ENCODE measurements at places on chromosomes 2 and 18.

DNA sequence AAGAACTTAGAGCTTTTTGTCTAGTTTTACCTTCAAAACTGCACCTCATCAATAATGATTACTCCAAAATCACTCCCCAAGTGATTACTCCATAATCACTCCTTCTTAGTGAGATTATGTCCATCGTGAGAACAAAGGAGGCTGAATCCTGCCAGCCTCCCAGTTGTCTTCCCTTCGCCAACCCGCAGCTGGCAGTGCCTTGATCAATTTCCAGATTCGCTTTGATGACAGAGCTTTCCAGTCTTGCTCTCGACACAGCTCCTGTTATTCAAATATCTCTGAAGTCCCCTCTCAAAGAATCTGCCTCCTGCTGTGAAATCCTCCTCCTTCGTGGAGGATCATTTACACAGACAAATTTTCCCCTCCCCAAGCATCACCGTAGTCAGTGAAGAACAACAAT is 237.7 kb downstream of the EIPR1 start:
- no peak for DNase-seq

DNA sequence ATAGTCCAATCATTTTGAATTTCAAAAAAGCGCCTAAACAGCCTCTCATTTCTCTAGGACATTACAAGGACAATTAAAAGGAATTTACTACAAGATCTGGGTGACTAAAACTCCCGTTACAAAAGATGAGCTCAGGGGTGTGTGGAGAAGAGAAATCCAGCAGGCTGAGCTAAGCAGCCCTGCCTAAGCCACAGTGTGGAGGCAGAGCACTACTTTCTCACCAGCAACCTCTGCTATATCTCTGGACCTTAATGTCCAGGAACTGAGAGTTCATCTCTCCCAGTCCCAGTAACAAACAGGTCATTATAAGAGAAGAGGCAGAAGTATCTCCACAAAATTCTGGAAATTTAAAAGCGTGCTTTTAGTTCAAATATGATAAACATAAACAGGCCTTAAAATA is 18.9 kb upstream of the ANKRD62 start:
- DNase-seq = no peak

GRCh38 chr2:200158647-200159356 is 147.7 kb upstream of the SPATS2L start:
- no peak for DNase-seq

- DNase-seq = no peak
Measured at GRCh38 chr2:144937910-144938709, 418.2 kb upstream of the ZEB2 start.

DNA sequence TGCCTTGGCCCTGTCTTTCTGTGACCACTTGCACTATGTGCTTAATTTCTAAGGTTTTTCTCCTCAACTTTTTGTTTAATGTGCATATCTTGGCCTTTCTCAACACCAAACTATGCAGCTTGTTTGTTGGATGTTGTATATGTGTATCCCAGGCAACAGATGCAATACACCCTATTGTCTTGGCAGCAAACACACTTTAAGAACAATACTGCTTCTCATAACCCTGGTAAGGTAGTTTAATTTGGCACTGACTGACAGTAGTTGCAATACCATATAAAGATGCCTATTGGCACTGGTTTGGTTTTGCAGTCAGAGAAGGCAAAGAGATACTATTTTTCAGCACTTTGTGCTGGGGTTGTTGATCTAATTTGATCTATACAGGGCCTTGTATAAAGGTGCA is 360.7 kb upstream of the CWC22 start:
- no peak for DNase-seq

- no peak for DNase-seq
Measured at GRCh38 chr2:42486145-42486906, 7.5 kb downstream of the KCNG3 start.

DNA sequence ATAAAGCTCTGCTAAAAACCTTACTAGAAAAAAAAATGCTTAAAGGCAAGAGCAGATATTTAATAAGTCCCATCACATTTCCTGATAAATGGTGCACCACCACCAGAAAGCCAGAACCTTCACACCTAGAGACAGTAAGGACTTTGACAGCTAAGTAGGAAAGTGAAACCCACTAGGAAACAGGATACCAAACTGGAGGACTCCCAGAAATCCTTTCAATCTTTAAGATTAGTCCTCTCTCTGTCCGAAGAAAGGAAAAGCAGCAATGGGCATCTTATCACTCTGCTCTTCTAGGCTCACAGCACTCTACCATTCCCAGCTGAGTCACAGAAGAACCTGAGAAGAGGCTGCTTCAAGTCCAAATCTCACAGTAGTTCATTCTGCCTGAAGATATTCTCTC is 3.7 kb downstream of the DYM start:
- DNase-seq = no peak

GRCh38 chr2:210224941-210225672 is at the start of gene ACADL:
Gene ACADL, minus strand, starts transcription at chr2:210225447. Its CDS starts 184 bp downstream, at chr2:210225263.
- DNase-seq = no peak

DNA sequence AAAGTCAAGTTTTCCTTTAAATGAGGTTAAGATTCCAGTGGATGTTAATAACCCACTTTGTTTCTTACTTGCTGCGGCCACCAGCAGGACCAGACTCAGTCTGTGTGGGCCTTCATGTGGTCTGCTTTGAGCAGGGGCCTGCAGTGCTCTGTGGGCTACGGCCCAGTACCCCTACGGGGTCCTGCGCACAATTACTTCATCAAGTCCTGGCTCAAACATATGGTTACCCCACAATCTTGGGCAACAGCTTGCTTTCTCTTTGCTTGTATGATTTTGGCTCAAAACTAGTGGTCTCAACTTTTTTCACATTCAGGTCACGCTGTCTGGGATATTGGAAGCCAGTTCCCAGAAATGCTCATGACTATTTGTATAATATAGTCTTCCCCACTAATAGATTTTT is 64.2 kb downstream of the PTPN2 start:
- no peak for DNase-seq

- no peak for DNase-seq
Measured at GRCh38 chr2:27901234-27901633, 10.7 kb downstream of the BABAM2 start.

- no peak for DNase-seq
Measured at GRCh38 chr2:217231212-217231611, 371.3 kb upstream of the TNP1 start.

GRCh38 chr2:57450170-57450569 is 596.4 kb upstream of the VRK2 start:
- DNase-seq = no peak

GRCh38 chr2:235162082-235162836 is 210.4 kb downstream of the SH3BP4 start:
- DNase-seq = no peak
